ENCODE measurements at places on chromosomes 16 and 17.

DNA sequence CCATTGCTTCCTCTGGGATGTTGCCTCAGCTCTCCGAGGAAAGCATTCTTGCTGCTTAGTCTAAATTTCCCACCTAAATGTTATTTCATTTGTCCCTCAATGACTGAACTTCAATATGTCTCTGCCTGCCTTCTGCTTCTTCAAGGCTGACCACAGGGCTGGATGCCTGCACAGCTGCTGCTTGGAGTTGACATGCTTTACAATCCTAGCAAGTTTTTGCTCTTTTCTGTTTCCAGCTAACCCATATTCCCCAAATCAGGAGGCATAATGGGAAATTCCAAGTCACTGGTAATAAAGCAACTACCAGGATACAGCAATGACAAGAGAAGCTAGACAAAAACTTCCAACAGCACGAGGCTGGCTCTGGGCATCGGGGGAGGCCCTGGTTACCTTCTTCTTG, 48.9 kb downstream of the GTF3C1 start:
- DNase-seq, result no peak

- DNase-seq, result no peak
Observed at GRCh38 chr17:16652847-16653366, 743 bp downstream of the ZNF624 start.

DNA sequence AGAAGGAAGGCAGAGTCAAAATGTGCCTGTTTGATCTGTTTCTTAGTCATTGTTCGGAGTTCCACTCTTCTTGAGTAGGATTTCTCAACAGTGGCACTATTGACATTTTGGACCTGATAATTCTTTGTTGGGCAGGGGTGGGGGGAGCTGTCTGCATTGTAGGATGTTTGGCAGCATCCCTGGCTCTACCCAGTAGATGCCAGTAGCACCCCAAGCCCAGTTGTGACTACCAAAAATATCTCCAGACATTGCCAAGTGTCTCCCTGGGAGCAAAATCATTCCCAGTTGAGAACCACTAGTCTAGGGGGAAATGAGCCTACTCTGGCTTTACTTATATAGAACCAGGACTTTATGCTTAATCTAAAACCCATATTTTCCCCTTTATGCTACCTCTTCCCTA, 1.1 kb upstream of the GFOD2 start:
- DNase-seq, result no peak

GRCh38 chr17:39194089-39194984, 3.1 kb downstream of the CACNB1 start:
- DNase-seq, result no peak

GRCh38 chr17:14205992-14206461, 30.6 kb downstream of the CDRT15 start:
- no peak for DNase-seq

DNA sequence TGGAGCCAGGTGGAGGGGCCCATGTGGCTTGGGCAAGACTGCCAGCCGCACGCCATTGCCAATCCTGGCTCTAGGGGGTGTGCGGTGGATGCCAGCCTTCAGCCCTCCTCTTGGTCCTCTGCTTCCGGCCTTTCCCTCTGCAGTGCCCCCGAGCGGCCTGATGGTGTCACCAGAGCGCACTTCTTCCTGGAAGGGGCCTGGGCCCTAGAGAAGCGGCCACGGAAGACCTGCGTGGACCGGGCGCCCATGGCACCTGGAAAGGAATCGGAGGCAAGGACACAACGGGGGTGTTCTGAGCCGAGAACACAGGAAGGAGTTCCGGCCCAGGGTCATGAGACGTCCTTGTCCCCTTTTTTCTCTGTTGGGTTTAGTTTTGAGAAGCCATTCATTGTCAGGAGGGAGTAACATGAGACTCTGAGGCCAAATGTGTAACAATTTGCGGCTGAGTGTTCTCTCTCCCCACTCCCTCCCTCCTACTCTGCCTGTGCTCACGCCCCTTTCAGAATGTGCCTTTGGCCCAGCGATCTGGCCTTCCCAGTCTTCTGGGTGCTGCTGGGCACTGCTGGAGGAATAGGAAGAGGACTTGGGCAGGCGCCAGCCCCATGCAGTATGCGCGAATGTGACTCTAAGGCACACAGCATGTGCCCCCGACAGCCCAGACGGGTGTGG, 92.8 kb downstream of the IRX3 start:
- DNase-seq, result peak; percentile 37

DNA sequence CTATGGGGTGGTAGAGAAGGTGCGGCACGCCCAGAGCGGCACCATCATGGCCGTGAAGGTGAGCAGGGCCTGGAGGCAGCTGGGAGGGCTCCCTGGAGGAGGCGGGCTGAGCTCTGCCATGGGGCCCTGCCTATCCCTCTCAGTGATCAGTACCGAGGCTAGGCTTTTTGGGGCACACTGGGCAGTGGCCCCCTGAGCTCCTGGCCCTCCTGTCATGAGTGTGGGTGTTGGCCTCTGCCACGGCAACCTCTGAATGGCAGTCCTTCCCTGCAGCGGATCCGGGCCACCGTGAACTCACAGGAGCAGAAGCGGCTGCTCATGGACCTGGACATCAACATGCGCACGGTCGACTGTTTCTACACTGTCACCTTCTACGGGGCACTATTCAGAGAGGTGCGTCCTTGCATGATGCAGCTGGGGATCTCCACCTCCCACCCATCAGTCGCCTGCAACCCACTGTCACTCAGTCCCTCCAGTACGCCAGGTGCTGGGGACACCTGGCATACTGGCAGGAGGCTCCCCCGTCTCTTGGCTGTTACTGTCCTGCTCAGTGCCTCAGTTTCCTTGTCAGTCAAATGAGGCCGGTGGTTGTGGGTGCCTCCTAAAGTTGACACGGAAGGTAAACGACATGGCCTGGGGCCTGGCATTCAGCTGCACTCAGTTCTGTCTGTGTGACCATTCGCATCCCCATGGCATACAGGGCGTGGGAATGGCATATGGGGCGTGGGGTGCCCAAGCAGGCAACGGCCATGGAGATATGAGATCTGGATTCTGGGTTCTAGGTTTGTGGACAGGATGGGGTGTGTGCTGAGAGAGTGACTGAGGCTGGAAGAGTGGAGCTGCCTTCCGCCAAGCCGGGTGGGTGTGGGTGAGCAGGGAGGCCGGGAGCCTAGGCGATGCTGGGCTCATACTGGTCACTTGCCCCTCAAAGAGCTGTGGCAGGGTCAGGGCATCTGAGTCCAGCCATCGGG, 16.4 kb downstream of the MAP2K3 start:
- no peak for DNase-seq

DNA sequence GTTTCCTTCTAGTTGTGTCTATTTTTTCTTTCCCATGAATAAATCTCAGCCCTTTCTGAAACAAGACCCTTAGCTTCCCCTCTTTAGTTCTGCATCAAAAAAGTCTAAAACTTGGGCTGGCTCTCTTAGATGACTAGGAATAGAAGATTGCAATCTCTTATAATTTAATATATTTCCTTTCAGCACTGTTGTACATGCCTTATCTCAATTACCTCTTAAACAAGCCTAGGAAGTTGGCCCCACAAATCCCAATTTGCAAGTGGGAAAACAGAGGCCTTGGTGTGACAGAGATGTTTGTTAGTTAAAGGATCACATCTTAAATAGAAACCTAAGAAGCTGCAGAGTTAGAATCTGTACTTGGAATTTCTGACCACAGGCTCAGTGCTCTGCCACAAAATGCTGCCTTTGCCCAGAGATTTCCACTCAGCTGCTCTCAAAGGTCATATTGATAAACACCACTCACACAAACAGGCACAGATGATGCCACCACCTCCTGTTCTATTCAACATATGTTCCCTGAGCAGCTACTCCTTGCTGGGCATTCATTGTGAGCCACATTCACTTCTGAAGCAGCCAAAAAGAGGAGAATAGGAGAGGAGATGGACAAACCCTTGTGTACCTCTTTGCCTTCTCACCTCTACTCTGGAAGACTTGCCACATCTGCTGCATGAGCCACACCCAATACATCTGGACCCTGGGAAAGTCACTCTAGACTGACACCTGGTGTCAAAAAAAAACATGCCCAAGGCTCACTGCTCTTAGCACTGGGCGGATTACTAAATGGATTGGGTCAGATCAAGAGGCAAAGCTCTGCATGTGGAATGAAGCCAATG, 5.5 kb downstream of the CCDC182 start:
- no peak for DNase-seq

GRCh38 chr17:81161972-81162371, 3.3 kb upstream of the PVALEF start:
- DNase-seq, result no peak

DNA sequence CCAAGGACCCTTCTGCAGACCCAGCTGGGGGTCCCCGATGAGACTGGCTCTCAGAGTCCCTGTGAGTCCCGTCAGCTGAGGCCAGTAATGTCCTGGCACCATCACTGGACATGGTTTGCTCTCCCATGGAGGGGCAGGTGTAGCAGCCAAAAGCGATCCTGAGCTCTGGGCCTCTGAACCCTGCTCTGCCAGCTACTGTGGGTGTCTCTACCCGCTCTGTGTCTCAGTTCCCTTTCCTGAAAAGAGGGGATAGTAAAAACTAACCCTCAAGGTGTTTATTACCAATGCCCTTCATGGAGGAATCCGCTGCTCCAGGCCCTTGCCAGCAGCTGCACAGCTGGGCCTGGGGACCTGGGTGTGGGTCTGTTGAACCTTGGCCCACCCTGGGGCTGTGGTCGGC, 8.8 kb downstream of the TUBB3 start:
- DNase-seq, result no peak

DNA sequence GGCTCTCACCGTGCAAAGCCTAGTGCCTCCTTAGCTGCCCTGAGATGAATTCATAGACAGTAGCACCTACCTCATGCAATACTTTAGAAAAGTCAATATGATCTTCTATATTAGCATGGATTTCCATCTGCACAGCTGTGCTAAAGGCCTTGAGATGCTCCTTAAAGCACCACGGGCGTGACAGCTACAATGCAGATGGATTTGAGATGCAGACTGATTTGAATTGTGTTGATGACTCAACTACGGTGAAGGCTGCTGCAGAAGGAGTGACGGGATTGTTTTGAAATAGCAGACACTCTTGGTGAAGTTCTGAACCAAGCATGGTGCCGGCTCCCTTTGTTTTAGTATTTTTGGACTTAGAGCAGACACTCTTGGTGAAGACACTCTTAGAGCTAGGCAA, 88.2 kb downstream of the SPECC1 start:
- no peak for DNase-seq

DNA sequence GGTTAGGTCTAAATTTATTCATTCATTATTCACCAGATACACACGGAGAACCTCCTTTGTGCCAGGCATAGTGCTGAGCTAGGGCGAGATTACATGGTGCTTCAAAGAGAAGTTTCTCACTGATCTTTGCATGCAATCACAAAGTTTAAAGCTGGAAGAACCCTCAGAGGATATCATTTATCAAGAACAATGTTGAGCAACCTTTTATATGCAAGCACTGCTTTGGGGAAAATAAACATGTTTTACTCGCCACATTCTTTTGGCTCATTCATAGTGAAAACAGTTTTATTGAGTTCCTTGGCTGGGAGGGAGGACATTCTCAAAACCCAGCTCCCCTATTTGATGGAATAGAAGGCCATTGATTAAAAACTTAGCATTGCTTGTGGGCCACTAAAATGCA, 49.8 kb upstream of the XYLT1 start:
- no peak for DNase-seq

GRCh38 chr16:49464093-49464492, 90.5 kb downstream of the C16orf78 start:
- no peak for DNase-seq

DNA sequence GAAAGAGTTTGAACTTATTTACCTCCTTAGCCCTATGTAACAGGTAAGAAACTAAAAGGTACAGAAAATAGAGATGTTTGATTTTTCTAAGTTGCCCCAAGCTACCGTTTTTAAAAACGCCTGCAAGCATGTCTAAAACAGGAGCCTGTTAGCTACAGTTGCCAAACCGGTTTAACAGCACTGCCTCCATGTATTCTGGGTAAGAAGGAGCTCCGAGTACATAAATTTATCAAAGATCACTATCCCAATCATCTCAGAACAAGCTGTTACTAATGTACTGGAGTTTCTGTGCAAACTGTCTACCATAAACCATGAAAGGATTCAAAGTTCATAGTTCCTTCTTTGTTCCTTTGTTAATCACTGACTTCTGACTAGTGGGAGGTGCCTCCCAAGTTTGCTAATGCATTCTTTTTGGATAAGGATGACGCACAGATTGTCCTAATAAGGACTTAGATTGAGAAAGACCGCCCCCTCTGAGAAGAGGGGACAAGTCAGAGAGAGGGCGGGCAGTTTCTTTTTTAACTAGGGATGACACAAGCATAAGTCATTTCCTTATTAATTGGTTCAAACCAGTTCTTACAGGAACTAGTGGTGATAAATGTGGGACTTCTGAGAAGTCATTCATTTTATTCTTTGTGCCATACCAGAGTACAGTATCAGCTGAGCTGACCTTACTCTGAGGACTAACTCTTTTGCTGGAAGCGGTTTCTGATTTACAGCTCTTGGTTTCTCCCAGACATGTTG, 55.3 kb downstream of the TUBD1 start:
- DNase-seq, result peak; percentile 100

- DNase-seq, result no peak
Observed at GRCh38 chr16:87850009-87851006, 19.0 kb downstream of the SLC7A5 start.

- DNase-seq, result no peak
Observed at GRCh38 chr16:50316102-50316847, 49.9 kb downstream of the ADCY7 start.

GRCh38 chr17:73711184-73711583, 66.9 kb upstream of the SDK2 start:
- DNase-seq, result no peak

- DNase-seq, result no peak
Observed at GRCh38 chr17:8062435-8062806, 23.6 kb downstream of the ALOX15B start.

- no peak for DNase-seq
Observed at GRCh38 chr16:8631818-8632465, 10.4 kb downstream of the METTL22 start.

DNA sequence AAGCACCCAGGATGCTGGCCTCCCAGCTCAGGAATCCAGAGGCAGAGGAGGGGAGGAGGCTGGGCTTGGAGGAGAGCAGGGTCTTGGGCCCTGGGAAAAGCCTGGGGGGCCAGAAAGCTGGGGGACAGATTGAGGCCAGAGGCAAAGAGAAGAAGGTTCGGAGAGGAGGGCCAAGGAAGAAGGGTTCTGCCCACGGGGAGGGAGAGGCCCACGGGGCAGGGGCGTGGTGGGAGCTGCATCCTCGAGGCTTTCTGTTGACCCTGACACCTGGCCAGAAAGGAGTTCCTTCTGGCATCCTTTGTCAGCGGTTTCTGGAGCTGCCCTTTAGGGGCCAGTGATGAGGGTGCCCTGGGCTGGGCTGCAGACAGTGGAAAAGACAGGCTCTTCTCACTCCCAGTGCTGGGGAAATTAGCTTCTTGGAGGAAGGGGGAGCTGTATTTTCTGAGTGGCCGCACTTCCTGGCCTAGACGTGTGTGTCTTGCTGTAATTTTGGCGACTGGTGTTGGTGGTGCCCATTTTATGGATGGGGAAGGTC, 308.7 kb downstream of the SEC14L1 start:
- DNase-seq, result no peak

DNA sequence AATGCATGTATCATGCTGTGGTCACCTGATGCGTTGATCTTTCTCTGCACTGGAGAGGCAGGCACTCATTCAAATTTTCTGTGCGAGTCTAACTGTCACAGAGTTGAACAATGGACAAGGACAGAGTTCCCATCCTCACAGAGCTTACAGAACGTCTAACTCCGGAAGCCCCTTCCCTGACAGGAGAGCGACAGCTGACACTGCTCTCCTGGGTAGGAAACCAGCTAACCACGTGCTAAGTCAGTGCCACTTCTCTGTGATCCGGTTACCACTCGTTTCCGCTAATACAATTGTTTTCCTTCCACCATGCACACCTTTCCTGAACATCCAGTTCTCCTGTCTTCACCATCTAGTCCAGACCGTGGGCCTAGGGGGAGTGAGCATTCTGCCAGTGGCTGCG, 11.3 kb downstream of the KLHDC4 start:
- DNase-seq, result no peak

Data from fibroblast of skin of left biceps (primary cell).